ENCODE measurements at places on chromosomes 3 and 15.

- no peak for DNase-seq
Measured at GRCh38 chr3:139416275-139416674, 26.8 kb upstream of the COPB2 start.

GRCh38 chr3:43692085-43692855 lies 1.5 kb downstream of the ABHD5 start:
- no peak for DNase-seq

GRCh38 chr15:50791486-50791885 lies 26.0 kb upstream of the SPPL2A start:
- no peak for DNase-seq

- DNase-seq, result peak; percentile 98
Measured at GRCh38 chr3:149180057-149180573, 41.5 kb downstream of the CP start.

Measured in HFFc6 (cell line).